ENCODE measurements at places on chromosomes 1 and 21. TPM values are rescaled to one million over a fixed set of nuclear protein-coding genes. Genes with fewer than 3 reads are reported as not detected.

- peaks cover 7% of the 10 kb centered on the region for H3K4me1 ChIP-seq
- no peak overlapping the region for H3K4me3 ChIP-seq
These were observed 7.0 kb downstream of the COL9A2 start for GRCh38 chr1:40310129-40310461.

DNA sequence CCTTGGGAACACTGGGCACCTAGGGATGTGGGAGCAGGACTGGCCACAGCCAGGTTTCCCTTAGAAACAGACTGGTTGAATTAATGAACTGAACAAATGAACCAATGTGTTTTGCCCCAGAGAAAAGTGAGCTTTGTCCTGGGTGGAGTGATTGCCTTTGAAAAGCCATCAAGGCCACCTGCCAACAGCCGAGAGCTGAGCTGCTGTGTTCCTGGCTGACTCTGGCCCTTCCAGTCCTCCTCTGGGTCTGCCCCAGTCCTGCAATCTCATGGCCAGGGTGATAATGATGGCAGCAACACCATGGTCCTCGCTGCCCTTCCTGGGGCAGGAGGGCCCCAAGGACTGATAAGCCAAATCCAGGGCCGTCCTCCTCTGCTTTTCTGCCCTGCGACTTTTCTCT lies 18.2 kb upstream of the GJA9 start:
- no peaks in the 10 kb centered on the region for H3K36me3 ChIP-seq
- no peaks in the 10 kb centered on the region for H3K27me3 ChIP-seq
- DNase-seq, result no peak
- no peak overlapping the region for H3K4me3 ChIP-seq
- H3K27ac ChIP-seq, result no peak overlapping the region

DNA sequence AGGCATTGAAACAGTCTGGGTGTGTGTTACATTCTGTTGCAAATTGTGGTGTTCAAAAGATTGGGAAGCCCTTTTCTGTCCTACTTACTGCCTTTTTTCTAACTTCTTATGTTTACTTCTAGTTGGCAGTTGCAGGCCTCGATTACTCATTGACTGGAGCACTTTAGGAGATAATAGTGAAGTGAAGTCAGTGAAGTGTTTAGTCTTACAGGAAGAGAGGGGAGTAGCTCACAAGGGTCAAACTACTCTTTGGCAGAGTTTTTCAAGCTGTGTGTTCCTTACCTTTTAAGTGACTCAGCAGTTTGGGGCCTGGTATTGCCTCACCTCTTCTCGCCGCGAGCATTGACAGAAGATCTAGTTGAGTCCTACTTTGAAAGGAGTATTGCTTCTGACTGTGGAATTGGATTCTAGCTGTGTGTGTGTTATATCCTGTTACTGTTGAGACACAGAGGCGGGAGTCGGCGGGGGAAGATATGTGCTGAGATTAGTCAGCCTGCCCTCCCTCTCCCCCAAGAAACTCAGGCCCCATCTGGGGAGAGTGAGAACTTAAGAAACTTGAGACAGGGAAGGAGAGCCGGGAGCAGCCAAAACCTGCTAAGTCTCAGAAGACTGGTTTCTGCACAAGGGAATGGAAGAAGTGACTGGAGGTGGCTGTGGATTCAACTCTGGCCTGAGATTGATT lies 19.3 kb downstream of the AHCYL1 start:
- H3K36me3 ChIP-seq, result peaks cover 2% of the 10 kb centered on the region
- peak overlapping the region; percentile 72 for H3K27ac ChIP-seq
- H3K4me3 ChIP-seq, result peak overlapping the region; percentile 19
- H3K27me3 ChIP-seq, result no peaks in the 10 kb centered on the region

GRCh38 chr1:58753431-58753866 lies 30.4 kb downstream of the JUN start:
- H3K27ac ChIP-seq, result no peak overlapping the region
- H3K27me3 ChIP-seq, result no peaks in the 10 kb centered on the region
- peaks cover 21% of the 10 kb centered on the region for H3K4me1 ChIP-seq
- DNase-seq, result no peak
- H3K36me3 ChIP-seq, result no peaks in the 10 kb centered on the region
- no peak overlapping the region for H3K4me3 ChIP-seq

DNA sequence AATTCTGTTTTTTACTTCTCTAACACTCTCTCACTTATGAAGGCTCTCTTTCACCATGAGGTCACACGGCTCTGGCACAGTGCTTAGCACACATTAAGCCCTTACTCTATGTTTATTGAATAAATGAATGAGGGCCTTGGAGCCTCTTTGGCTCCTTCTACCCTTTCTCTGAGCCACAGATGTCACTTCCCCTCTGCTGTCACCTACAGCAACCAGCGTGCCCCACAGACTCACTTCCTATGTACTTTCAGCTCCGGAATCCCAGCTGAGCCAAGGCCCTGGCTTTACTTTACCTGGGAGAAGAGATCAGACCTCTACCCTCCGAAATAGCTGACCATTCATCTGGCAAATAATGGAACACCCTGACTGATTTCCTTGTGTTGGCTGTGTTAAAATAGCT lies 53.7 kb upstream of the HMCN1 start:
- H3K4me1 ChIP-seq, result peaks cover 8% of the 10 kb centered on the region
- no peak overlapping the region for H3K27ac ChIP-seq
- no peaks in the 10 kb centered on the region for H3K27me3 ChIP-seq
- no peak for DNase-seq
- no peak overlapping the region for H3K4me3 ChIP-seq
- H3K36me3 ChIP-seq, result no peaks in the 10 kb centered on the region

- DNase-seq, result no peak
- no peak overlapping the region for H3K4me3 ChIP-seq
- no peaks in the 10 kb centered on the region for H3K36me3 ChIP-seq
- H3K4me1 ChIP-seq, result no peaks in the 10 kb centered on the region
These were observed 10.9 kb downstream of the CFAP107 start for GRCh38 chr1:12756768-12757413.

GRCh38 chr1:185650602-185651230 lies 83.5 kb upstream of the HMCN1 start:
- no peak for DNase-seq
- H3K27me3 ChIP-seq, result no peaks in the 10 kb centered on the region
- no peaks in the 10 kb centered on the region for H3K36me3 ChIP-seq
- peaks cover 11% of the 10 kb centered on the region for H3K4me1 ChIP-seq
- H3K4me3 ChIP-seq, result no peak overlapping the region

GRCh38 chr1:28329395-28330153 lies 734 bp downstream of the MED18 start:
- peaks cover 6% of the 10 kb centered on the region for H3K4me1 ChIP-seq
- H3K27me3 ChIP-seq, result no peaks in the 10 kb centered on the region
- H3K27ac ChIP-seq, result peak overlapping the region; percentile 91
- peaks cover 41% of the 10 kb centered on the region for H3K36me3 ChIP-seq

DNA sequence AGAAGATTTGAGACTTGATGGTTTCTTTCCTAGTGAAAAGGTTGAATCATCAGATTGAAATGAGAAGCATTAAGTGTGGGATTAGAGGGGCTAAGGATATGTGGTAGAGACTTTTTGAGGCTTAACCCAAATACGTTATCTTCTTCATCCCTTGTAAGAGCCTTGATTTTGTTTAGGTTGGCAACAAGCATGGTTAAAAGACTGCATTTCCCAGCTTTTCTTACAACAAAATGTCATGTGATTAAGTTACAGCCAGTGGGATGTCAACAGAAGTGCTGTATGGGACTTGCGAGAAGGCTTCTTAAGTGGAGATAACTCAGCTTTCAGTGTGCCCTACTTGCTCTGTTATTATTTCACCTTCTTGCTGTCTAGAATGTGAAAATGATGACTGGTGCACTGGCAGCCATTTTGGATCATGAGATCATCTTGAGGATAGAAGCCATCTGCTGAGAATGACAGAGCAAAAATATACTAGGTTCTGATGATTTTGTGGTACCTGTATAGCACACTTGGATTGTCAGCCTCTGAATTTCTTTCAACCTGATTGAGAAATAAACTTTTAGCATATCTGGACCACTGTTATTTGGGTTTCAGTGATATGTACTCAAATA lies 41.3 kb upstream of the GNG12 start:
- H3K4me3 ChIP-seq, result no peak overlapping the region
- no peak for DNase-seq
- H3K4me1 ChIP-seq, result no peaks in the 10 kb centered on the region
- H3K27ac ChIP-seq, result no peak overlapping the region

DNA sequence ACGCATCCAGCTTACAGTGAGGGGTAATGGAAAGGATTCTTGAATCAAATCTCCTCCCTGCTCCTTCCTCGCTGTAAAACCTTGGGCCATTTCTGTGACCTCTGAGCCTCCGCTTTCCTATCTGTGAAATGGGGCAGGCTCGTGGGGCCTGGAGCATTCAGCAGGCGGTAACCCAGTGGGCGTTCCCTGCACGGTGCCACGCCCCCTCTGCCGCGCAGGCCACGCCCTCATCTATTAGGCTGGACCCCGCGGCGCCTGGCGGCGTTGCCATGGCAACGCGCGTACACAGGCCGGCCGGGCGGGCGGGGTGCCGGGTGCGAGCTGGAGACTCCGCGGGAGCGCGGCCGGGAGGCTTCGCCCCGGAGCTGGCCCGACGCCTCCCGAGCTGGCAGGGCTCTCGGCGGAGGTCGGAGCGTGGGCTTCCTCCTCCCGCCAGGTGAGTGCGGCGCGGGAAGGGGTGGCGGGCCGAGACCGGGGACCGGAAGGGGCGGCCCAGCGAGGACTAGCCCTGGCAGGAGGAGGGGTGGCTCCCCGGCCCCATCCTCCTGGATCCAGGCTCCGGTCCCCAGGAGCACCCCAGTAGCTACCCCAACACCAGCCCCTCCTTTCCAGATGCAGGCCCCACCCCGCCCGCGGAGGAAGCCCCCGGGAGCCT lies at the start of gene FHAD1:
Gene FHAD1 (plus strand): TSS at position 264 of the 655 bp plus-strand sequence. CDS start 4,562 bp downstream, outside the sequence.
- H3K4me3 ChIP-seq, result peak within 1 kb of the TSS; percentile 49
- H3K36me3 ChIP-seq, result no peaks in the 10 kb centered on the region
- H3K27ac ChIP-seq, result peak within 1 kb of the TSS; percentile 6
- peak; percentile 85 for DNase-seq

DNA sequence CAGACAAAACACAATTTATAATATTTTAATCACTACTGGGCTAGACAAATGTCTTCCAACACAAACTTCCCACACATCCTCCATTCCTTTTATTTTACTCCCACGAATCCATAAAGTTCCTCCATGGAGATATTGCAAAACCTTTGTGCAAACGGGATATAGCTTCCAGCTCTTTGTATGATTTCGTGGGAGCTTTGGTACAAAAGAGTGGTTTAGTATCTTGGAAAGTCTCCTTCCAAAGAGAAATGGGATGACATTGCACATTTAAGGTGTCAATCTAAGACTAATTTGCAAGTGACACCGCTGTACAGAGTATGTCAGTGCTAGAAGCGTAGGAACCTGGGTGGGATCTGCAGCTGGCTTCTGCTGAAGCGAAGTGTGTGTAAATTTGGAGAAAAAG lies 455.2 kb upstream of the RUNX1 start:
- no peaks in the 10 kb centered on the region for H3K27me3 ChIP-seq
- no peak for DNase-seq
- peaks cover 12% of the 10 kb centered on the region for H3K4me1 ChIP-seq
- no peaks in the 10 kb centered on the region for H3K36me3 ChIP-seq
- H3K4me3 ChIP-seq, result no peak overlapping the region

DNA sequence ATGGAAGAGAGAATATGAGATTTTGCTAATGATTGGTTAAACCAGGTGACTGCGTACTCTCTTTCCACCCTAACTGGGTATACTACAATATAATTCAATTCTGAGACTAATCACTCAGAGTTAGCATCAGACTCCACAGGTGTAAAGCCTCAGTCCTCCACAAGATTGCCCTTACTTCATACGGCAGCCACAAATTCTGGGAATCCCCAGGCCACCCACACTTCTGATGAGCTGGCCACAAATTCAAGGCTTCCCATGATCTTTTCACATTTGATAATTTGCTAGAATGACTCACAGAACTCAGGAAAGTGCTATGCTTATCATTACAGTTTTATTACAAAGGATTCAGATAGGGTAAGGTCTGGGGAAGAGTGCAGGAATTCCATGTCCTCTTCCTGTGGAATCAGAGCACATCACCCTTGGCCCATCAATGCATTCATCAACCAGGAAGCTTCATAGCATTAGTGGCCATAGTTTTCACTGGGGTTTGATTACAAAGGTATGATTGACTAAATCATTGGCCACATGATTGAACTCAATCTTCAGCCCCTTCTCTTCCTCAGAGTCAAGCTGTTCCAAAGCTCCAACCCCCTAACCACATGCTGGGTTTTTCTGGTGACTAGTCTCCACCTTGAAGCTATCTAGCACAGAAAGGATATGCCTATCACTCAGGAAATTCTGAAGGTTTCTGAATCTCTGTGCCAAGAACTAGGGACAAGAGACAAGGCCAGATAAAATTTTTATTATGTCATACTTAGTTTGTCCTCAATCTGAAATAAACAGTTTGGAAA lies 131.7 kb downstream of the HHIPL2 start:
- H3K27me3 ChIP-seq, result no peaks in the 10 kb centered on the region
- no peaks in the 10 kb centered on the region for H3K36me3 ChIP-seq
- H3K4me1 ChIP-seq, result no peaks in the 10 kb centered on the region
- no peak overlapping the region for H3K27ac ChIP-seq

GRCh38 chr1:94438692-94439276 lies 20.6 kb downstream of the ABCD3 start:
- H3K27me3 ChIP-seq, result no peaks in the 10 kb centered on the region
- H3K4me1 ChIP-seq, result no peaks in the 10 kb centered on the region
- H3K4me3 ChIP-seq, result no peak overlapping the region
- H3K27ac ChIP-seq, result no peak overlapping the region
- no peaks in the 10 kb centered on the region for H3K36me3 ChIP-seq

GRCh38 chr1:54559771-54560231 lies 11.8 kb downstream of the ACOT11 start:
- no peak overlapping the region for H3K27ac ChIP-seq
- H3K36me3 ChIP-seq, result no peaks in the 10 kb centered on the region
- H3K27me3 ChIP-seq, result no peaks in the 10 kb centered on the region

DNA sequence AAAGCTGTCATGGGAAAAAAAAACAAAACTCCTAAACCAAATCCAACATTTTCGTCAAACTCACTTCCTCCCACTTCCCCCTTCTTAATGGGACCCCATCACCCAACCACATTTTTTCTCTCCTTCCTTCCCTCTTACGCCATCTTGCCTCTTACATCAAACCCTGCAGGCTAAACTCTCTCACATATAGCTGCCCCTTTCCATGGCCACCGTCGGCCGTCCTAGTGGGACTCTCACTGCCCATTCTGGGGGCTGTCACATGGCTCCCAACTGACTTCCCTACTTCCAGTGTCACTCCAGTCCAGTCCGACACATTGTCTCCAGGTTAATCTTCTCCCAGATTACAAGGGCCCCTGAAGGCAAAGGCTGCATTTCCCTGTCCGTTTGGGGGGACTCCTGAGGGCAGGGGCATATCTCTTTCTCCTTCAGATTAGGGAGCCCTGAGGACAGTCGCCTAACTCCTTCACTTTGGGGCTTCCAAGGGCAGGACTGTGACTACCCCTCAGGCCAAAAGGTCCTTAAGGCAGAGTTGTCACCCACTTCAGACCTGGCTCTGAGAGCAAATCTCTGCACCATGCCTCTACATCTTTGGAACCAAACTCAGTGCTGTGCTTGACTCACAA lies 658 bp downstream of the UBXN11 start:
- no peaks in the 10 kb centered on the region for H3K27me3 ChIP-seq
- peak overlapping the region; percentile 82 for H3K27ac ChIP-seq
- H3K36me3 ChIP-seq, result no peaks in the 10 kb centered on the region
- peaks cover 19% of the 10 kb centered on the region for H3K4me1 ChIP-seq
- no peak for DNase-seq
- H3K4me3 ChIP-seq, result peak overlapping the region; percentile 78

GRCh38 chr1:4794020-4794780 lies 139.8 kb downstream of the AJAP1 start:
- H3K27ac ChIP-seq, result no peak overlapping the region
- H3K4me1 ChIP-seq, result no peaks in the 10 kb centered on the region
- H3K4me3 ChIP-seq, result no peak overlapping the region
- H3K27me3 ChIP-seq, result no peaks in the 10 kb centered on the region
- peak; percentile 39 for DNase-seq
- no peaks in the 10 kb centered on the region for H3K36me3 ChIP-seq

Gene TRNP1
- total RNA-seq, result 16.2 TPM
